Stimulated activated CD4-positive, alpha-beta T cell treated with anti-CD3 and anti-CD28 coated beads, TNF-alpha, amount 100 ng/mL, for 1 hour (primary cell): ENCODE measurements at places on chromosomes 5 and 9.

DNA sequence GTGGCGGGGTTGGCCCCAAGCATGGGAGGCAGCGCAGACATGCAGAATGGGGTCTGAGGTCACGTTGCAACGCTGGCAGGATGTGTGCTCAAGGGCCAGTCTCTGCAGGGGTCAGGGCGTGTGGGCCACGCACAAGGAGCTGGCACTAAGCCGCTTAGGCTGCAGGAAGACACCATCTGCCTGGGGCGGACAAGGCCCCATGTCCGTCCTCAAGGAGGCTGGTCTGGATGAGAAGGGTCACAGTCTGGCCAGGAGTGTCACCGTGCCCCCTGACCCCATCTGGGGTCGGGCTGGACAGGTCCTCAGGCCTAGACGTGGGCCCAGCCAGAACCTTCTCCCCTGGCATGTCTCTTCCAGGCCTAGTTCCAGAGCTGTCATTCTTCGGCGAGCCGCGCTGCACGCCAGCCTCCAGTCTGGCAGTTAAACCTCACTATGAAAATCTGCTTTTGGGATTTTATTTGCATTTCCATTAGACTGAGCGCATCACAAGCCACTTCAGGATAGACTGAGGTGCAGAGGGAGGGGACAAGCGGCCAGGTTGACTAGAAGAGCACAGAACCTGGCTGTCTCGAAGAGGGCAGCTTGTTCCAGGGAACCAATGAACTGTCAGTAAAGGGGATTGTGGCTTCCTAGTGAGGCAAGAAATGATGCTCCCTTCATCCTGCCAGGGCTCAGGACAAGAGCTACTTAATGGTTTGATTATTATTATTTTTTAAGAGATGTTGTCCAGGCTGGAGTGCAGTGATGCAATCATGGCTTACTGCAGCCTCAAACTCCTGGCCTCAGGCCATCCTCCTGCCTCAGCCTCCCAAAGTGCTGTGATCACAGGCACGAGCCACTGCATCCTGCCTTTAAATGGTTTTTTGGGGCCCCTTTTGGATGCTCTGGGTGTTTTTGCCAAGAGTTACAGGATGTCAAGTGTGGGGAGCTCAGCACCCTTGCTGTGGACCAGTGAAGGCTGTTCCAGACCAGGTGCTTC lies 4.3 kb downstream of the BRD3OS start:
- no peak for DNase-seq

GRCh38 chr5:150174285-150174684 lies 7.7 kb downstream of the CDX1 start:
- DNase-seq, result no peak

DNA sequence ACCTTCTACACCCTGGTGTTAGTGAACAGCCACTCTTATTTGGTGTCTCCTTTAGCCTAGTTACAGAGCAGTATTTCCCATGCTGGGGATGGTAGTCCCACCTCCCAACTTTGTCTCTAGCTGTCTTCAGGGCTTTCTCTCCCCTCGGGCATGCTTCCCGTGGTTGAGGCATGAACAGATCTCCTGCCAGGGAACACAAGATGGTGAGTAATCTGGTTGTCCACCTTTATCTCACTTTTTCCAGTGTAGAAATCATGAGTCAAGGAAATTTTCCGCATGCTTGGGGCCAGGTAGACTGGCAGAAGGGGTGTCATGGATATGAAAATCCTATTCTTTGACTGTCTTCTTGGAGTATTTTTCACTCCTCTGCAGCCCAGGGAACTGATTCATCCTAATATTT lies 532.9 kb downstream of the ANXA1 start:
- no peak for DNase-seq

DNA sequence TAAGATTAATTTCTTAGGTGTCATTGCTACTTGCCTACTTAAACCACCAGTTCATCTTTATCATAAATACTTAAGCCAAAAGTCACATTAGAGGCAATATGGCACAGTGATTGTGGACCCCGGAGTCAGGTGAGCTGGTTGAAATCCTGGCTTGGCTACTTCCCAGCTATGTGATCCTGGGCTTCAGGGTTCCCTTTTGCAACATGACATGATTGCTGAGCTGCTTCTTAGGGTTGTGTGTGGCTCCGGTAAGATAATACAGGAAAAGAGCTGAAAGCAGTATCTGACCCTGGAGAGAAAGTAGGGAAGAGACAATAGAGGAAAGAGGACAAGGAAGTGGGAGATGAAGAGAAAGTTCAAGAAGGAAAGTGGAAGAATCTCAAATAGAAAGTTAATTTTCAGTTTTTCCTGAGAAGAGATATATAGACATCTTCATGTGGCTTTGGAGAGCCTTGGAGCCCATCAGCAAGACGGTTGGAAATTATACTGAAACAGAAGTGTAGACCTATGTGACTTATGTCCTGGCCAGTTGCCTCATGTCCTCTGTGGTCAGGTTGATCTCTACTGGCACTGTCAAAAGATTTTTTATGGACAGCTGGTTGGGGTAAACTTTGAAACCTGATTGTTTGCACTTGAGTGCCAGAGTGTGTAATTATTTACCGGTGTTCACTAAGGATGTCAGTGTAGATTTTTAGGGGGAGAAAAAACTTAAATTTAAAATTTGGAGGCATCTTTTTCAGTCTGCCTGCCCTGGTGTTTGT lies 93.2 kb downstream of the GHR start:
- no peak for DNase-seq

DNA sequence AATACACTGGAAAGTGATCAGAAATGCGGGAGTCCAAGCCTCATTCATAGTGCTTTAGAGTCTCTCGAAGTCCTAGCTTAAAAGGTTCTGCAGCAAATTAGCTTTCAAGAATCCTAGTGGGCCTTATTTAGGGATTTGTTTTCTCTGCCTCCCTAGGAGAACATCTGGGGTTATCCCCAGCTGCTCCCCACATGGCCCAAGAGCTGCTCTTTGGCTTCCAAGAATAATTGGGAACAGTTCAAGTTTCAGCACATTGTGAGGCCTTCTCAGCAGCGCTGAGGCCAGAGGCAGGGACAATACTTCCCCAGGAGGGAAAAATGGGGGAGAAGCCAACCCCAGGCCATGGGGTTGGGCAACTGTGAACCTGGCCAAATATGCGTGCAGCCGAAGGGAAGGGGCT lies 108.7 kb downstream of the LIFR start:
- no peak for DNase-seq

DNA sequence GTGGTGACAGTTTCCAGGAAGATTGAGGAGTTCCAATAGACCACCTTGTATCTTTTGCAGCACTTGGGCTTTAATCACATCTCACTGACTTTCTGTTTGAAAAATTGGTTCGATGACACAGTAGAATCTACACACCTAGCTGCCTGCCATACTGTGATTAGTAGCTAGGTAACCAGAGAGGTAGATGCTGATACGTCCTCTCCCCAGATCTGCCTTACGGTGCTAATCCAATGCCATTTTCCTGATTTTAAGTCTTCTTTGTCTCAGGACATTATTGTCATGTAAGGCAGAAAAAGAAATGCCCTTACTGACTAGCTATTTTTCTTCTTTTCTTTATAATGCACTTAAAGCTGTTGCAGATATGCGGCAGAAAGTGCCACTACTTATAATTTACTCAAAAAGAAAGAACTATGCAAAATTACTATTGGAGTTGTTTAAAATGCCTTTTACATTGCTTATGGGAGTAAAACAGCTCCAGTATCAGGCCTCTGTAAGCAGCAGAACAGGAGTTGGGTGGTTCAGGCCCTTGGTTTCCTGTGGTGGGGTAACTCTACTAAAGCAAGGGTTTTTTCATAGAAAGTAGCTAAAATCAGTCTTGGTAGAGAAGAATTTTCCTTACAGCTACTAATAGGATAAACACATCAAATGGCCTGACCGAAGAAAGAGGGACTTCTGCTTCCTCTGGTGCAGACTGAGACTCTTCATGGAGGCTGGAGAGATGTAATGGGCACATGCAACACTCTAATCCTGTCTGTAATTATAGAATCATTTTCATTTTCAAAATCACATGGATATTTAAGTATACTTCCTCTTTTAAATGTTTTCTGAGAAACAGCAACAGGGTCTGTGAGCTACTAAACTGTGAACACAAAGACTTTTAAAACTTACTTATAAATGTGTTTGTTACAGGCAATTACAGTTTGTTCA lies 177.2 kb downstream of the MAPKAP1 start:
- no peak for DNase-seq

DNA sequence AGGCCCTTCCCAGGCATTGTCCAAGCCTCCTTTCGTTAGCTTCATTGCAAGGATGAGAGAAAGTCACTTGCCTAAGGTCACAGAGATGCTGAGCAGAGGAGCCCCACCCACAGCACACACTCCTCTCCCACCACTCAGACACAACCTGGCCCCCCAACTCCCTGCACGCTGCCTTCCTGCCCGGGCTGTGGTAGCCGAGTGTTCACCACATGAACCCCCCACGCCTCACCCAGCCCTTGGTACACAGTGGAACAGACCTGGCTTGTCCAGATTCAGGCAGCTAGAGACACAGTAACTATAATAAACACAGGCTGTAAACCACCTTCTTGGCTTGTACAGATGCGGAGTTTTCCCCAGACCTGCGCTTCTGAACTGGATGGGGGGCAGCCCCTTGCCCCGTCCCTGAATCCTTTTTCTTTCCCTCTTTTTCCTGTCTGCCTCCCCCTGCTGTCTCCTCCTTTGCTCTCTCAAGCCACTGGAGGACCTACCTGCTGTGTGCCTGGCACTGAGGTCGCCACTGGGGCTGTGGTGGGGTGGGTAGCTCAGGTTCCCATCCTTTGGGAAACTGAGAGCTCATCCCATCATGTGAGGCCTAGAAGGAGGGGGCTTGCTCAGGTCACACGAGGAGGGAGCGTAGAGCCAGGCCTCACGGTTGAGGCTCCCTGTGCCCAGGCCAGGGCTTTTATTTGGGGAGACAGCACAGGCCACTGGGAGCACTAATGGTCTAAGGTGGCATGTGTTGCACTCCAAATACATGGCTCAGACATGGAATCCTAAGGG lies 55.7 kb upstream of the SYNPO start:
- DNase-seq, result no peak

- DNase-seq, result no peak
Observed at GRCh38 chr5:14399054-14399692, 182.4 kb upstream of the OTULINL start.

- no peak for DNase-seq
Observed at GRCh38 chr5:35294976-35295375, 64.7 kb upstream of the PRLR start.

- no peak for DNase-seq
Observed at GRCh38 chr5:10254686-10255085, 4.6 kb downstream of the CCT5 start.

DNA sequence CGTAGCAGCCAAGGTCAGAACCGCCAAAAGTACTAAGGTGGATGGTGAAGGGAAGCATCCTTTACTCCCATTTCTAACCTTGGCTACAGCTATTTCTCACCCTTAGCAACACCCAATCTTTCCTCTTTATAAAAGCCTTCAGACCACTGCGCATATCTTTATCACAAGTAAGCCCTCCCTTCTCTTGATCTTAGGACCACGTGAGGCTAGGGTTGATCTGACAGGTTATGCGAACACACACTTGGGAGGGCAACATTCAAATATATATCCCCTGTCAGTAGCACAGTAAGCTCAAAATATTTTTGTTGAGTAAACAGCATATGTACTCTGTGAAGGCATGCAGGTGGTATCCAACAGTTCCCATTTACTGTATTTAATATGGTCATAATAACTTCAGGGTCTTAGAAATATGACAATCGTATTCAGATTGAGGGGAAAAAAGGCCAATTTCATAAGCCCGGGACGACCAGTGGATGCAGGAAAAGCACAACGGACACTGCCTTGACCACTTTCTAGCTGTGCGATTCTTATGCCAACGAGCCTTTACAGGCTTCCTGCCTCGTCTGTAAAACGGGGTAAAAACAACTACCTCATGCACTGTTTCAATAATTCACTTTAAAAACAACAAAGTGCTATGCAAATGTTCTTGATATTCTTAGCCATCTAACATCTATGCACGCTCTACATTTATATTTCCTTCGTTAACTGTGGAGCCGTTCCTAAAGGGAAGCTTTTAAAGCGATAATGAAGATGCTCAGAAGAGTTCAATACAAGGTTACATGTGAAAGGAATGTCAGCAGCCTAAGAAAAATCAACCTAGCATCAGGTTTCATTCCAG lies 1.3 kb downstream of the ARSB start:
- DNase-seq, result no peak

- DNase-seq, result no peak
Observed at GRCh38 chr9:114501796-114502682, 3.2 kb downstream of the WHRN start.

DNA sequence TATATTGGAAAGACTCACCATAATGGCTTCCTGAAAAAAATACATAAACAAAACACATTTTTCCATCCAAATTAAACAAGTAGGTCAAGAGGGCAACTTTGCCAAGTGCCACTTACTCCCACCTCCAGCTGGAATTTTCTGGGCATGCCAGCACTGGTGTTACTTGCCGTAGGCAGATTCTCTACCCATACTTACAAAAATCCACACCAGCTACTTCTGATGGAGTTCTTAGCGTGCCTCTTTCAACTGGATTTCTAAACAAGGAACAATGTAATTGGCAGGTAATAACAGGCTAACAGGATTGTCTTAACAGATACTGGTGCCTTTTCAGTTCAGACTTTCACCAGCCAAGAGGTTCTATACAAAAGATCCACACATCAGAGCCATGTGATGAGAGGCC lies 301.4 kb downstream of the MLLT3 start:
- no peak for DNase-seq

- no peak for DNase-seq
Observed at GRCh38 chr9:69454321-69454720, 129.3 kb downstream of the ENTREP1 start.

DNA sequence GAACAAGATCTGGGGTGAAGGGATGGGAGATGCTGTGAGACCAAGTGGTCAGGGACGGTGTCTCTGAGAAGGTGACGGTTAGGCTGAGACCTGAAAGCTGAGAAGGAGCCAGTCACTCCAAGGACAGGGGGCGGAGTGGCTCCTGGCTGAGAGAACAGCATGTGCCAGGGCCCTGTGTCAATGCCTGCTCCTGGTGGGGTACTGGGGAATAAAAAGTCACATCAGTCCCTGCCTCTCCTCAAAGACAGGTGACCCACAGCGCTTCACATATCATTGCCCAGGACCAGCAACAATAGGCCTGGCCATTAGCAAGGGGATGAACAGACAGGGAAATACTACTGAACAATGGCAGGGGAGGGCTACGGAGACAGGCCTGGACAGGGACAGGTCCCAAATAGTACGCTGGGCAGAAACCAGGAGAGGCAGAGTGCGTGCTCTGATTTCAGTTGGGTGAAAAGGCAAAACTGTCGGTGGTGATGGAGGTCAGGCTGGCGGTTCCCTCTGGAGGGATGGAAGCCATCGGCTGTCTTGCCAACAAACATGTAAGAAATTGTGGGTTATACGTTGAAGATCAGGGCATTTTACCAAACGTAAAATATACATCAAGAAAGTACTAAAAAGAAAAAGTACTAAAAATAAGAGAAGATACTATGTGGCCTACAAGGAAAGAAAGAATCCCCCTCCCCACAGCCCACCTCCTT lies 64.3 kb downstream of the C9orf50 start:
- DNase-seq, result no peak

GRCh38 chr5:122152266-122152900 lies 23.0 kb downstream of the ZNF474 start:
- DNase-seq, result no peak

GRCh38 chr5:80977764-80978163 lies 17.6 kb downstream of the RASGRF2 start:
- no peak for DNase-seq
